T-helper 1 cell (primary cell): ENCODE measurements at places on chromosomes 2 and 18.

GRCh38 chr2:218998414-218999002 lies 5.3 kb upstream of the CRYBA2 start:
- no peak for DNase-seq

DNA sequence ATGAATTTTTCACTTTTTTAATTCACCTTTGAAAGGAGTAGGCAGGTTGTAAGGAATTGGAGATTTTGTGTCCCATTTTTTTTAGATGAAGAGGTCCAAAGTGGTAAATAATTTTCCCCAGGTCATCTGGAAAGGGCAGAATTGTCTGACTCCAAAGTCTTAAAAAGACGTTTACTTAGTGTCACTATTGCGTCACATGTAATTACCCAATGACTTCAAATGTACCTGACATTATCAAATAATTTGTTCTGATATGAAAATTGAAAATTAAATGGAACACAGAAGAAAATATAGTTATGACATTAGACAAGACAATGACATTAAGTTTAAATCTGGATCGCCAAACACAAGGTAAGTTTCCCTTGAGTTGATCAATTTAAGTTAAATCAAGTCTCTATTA lies 24.2 kb upstream of the NBEAL1 start:
- DNase-seq = no peak

DNA sequence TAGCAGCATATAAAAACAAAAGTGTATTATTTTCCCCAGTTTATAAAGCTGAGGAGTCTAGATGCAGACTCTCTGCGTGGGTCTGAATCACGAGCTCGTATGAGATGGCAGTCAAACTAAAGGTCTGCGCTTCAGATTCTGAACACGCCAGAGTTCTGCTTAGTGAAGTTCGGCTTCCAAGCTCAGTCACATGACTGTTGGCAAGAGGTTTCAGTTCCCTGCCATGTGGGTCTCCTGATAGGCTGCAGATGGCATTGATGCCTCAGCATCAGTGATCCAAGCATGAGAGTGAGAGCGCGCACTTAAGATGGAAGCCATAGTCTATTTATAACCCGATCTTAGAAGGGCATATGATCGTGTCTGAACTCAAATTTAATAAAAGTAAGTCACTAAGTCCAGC lies 242.8 kb upstream of the DOK6 start:
- DNase-seq = no peak

GRCh38 chr2:10375570-10376281 lies 72.4 kb downstream of the ODC1 start:
- no peak for DNase-seq

DNA sequence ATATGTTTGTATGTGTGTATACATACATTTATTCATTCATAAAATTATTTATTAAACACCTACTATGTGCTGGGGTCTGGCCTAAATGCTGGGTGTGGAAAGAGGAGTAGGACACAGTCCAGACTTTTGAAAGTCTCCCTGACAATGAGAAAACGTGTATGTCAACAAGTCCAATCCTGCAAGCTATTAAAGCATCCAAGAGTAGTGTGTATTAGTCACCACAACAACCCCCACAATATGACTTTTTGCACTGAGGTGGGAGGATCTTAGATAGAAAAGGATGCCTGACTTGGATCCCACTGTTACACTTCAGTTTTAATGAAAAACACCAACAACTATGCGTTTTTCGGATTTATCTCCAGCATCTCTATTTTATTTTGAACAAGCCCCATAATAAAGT lies 446.4 kb downstream of the EPHA4 start:
- no peak for DNase-seq

- no peak for DNase-seq
These were observed 199.9 kb downstream of the BCL2 start for GRCh38 chr18:63119647-63120046.

DNA sequence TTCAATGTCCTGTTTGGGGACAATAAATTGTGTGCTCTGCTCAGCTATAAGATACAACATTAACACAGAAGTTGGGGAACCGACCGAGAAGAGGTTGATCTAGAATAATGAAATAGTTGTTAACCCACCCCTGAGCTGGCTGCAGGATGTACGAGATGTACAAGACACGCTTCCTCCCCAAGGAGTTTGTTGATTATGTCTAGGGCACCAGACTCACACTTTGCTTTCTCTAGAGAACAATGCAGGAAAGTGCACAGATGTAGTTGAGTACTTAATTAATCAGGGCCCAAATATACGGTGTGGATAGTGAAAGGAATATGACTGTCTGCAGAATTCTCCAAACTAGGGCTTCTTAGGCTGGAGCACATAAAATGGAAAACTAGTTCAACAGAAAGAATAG lies 415.2 kb upstream of the TNP1 start:
- DNase-seq = no peak

GRCh38 chr18:24276994-24277393 lies 120.6 kb downstream of the OSBPL1A start:
- DNase-seq = no peak

DNA sequence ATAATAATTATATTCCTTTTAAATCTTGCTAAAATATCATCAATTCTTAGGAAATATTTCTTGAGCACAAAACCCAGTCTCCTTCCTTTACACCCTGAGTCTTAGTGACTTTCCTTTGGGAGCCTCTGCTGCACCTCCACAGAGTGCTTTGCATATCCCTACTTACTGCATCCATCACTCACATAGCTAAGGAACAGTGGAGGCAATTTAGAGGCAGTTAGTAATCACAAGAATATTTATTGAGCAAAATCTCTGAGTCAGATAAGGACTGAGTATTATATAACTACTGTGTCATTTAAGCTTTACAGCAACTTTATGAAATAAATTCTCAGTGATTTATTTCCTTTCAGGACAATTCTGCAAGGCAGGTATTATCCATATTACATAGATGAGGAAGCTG lies 327.7 kb downstream of the TMX3 start:
- no peak for DNase-seq

GRCh38 chr2:134823832-134824231 lies 14.6 kb upstream of the ACMSD start:
- no peak for DNase-seq

- no peak for DNase-seq
These were observed 6.2 kb downstream of the ESPNL start for GRCh38 chr2:238106339-238106697.

- DNase-seq = no peak
These were observed 75.2 kb downstream of the LBH start for GRCh38 chr2:30306522-30306921.

GRCh38 chr2:133374781-133375180 lies 193.5 kb downstream of the NCKAP5 start:
- no peak for DNase-seq

- no peak for DNase-seq
These were observed 107.8 kb downstream of the MGAT5 start for GRCh38 chr2:134361648-134362047.

DNA sequence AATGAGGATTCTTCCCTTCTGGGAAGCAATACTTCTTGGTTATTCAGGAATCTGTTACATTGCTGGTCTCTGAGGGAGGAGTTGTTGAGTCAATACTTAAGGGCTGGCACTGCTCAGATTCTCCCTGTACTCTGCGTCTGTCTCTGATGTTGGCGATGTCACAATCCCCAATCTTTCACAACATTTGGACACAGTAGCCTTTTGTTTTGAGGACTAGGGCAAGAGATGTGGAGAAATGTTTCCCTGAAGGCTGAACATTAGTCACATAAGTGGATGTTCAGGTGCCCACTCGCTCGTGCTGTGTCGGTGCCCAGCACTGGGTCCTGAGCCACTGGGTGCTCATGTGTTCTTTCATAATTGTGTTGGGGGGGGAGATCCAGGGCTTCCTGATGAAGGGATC lies 55.0 kb downstream of the MAPK4 start:
- no peak for DNase-seq

GRCh38 chr2:162232671-162233070 lies 10.6 kb downstream of the FAP start:
- DNase-seq = no peak

DNA sequence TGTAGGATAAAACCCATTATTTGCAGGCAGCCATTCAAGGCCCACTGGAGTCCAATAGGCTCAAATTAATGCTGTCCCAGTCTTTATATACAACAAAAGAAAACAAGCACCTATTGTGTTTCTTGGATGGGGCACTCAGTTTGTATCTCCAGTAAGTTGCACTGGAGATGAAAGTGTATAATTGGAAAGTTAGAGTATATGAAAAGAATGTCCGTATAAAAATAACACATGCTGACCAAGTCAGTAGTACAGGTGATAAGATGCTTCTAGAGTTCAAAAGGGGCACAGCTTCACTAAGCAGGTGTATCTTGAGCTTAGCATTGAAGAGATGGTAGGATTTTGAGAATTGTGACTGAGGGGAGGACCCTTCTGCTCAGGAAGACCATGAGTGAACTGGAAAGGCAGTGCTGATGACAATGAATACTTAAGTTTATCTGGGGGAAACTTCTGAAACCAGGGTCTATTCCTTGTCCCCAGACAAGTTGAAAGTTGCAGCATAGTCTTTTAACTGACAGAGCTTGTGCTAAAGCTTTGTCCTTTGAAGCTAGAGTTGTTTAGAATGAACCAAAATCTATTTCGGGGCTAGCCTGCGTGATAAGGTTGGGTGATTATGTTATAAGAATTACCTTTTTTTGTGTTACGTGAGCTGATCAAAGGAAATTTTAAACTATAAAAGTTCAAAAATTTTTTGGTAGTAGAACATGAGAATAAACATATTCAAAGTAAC lies 15.2 kb downstream of the LCLAT1 start:
- DNase-seq = no peak

DNA sequence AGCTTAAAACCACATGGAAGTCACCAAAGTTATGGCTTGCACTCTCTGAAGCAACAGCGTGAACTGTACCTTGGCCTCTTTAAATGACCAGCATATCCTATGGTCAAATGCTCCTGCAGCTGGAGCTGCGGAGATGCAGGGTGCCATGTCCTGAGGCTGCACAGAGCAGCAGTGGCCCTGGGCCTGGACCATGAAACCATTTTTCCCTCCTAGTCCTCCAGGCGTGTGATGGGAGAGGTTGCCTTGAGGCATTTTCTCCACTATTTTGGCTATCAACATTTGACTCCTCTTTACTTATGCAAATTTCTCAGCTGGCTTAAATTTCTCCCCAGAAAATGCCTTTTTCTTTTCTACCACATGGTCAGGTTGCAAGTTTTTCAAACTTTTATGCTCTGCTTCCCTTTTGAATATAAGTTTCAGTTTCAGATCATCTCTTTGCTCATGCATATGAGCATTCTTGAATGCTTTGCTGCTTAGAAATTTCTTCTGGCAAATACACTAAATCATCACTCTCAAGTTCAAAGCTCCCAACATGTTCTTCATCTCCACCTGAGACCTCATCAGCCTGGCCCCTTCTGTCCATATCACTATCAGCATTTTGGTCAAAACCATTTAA lies 82.9 kb upstream of the TMEFF2 start:
- no peak for DNase-seq

DNA sequence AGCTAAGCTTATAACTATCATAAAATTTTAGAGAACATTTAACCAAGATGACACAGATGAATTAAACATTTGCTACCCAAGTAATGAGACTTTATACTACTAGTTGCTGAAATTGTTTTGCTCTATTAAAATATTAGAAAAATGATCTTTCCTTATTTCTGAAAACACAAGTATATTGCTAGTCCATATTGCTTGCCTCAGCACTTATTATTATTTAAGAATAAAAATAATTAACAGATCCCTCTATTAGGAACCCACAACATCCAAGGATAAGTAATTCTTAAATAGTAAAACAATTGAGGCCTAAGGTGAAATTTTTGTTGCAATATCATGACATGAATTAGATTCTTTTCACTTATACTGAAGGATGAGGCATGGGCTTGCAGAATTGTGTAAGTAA lies 65.2 kb downstream of the CCDC148 start:
- DNase-seq = no peak

DNA sequence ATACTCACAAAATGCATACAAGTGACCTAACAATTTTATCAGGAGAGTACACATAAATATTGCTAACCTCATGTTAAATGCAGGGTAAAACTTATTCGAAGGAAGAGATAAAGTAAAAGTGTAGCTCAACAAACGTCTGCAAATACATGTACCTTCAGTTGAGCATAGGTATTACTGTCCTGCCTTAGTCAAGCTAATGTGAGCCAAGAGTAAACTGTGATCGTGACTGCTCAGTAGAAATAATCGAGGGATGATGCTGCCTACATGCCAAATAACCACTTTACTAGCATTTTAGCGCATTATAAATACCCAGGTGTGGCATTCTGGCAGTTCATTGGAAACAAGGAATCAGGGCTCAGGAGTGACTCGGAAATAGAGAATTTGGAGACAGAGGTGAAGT lies 779.5 kb downstream of the SOCS6 start:
- no peak for DNase-seq

GRCh38 chr2:126507425-126507911 lies 148.5 kb upstream of the GYPC start:
- no peak for DNase-seq

DNA sequence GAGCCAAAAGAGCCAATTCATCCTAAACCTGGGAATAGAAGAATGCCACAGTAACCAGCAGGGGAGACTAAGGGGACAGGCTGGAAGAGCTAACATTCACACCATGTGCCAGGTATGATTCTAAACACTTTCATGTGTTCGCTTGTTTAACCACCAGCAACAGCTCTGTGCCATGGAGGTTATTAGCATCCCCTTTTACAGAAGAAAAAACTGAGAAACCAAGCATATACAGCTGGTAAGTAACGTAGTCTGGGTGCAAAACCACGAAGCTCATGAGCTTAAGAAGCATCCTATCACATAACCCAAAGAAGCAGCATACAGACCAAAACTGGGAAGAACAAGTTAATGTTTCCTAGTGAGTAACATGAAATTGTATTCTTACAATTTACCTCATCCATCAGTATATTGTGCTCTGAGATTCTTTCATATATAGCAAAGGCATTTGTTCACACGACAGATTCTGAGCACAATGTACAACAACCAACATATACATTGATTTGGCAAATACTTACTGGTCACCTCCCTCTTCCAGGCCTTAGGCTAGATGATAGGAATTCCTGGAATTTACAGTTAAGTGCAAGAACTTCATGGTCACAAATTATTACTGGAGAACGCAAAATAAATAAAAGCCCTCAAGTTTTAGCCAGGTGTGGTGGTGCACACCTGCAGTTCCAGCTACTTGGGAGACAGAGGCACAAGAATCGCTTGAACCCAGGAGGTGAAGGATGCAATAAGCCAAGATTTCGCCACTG lies 36.5 kb upstream of the HNRNPA3 start:
- no peak for DNase-seq

DNA sequence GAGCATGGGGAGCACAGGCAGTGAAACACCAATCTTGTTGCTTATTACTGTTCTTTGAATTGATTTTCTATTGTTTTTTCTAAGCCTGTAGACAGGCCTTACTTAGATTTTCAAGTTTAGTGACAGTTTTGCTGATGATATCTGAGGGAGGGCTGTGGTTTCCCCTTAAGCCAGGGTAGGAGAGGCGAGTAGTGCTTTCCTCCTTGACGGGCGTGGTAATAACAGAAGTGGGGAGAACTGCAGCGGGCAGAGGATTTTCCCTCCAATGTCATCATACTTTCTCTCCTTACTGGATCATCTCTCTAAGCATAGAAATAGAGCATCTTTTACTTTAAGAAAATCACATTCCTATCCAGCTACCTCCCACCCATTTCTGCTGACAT lies 314.4 kb downstream of the ALK start:
- DNase-seq = no peak
